ENCODE measurements at places on chromosomes 12 and 14.
A peak's percentile ranks its signal among the peaks of the same experiment; 100 is the strongest.

DNA sequence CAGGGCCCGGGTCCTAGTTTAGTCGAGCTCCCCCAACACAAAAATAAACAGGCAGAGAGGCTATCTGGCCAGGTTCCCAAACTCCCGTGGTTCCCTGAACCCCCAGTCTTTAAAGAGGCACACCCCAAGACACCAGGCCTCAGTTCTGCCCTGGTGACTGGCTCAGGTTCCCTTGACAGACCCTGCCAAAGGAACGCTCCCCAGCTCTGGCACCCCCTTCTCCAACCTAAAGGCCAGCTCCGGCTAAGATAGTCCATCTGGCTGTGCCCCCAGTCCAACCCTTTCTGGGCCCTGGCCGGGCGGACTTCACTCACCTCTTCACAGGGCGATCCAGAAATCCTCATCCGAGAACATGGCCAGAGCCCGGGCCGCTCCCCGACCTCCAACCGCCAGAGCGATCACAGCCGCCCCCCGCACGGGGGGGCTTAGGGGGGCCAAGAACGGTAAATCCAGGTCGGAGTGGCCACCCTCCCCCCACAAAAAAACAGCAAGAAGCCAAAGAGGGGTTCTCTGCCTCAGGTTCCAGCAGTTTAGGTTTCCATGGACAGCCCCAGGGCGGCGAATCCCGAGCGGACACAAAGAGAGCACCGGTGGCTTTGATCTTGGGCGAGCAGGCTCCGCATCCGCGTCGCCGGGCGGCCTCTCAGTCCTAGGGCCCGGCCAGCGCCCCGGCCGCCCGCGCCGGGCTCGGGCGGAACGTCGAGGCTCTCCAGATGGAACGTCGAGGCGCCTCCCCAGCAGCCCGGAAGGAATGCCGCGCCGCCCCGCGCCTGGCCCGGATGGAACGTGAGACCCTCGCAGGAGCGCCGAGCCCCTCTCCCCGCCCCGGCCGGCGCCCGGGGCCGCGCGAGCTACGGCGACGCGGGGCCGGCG is 1.1 kb downstream of the KMT2D start:
- no peak for DNase-seq

DNA sequence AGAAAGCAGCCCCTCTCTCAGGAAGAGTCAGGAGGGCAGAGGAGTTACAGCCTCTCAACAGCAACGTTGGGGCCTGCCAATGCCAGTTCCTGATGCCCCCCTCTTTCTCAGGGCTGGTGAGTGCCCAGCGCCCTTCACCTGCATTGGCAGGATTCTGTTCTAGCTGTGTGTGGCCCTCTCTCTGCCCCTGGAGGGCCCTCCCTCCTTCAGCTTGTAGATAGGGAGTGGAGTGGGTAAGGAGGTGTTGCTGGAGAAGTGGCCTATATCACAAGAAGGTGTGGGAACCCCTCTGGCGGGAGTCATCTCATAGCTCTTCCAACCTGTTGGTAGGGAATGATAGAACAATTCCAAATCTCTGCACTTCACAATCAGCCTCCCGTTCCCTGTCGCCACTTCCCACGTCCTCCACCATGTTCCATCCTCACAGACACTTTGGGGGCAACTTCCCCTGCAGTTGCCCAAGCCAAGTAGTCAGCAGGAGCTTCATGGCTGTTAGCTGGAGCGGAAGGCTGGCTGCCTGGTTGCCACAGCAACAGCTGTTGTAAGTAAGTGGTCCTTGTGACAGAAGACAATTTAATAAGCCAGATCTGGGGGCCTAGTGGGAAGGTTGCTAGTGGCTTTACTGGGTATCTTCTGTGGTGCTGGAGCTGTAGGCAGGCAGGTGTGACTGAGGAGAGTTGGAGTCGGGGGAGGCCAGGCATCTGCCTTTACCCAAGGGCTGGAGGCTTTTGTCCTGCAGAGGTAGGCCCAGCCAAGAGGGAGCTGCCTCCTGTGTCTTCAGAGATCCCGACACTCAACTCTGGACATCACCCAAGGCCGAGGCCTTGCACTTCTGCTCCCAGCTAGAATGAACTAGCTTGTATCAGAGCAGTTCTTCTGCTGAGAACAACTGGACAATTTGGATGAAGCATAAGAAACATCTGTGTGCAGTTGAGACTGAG is 38.4 kb downstream of the GALNT16 start:
- DNase-seq, result no peak

- no peak for DNase-seq
These were observed 27.2 kb downstream of the DDX51 start for GRCh38 chr12:132116709-132117557.

DNA sequence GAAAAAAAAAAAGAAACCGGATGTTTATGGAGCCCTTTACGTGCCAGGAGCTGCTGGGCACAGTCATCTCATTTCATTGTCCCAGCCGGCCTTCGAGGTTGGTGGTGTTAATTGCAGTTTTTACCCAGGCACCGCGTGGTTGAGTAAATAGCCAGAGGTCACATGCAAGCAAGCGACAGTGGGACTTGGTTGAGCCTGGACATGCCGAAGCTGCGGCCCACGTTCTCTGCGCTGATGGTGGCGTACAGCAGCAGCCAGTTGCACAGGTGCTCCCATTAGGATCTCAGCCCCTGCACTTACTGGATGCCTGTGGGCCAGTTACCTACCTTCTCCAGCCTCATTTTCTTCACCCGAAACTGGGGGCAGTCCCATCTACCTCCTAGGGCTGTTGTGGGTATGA is 54.0 kb downstream of the TSPAN9 start:
- DNase-seq, result no peak

DNA sequence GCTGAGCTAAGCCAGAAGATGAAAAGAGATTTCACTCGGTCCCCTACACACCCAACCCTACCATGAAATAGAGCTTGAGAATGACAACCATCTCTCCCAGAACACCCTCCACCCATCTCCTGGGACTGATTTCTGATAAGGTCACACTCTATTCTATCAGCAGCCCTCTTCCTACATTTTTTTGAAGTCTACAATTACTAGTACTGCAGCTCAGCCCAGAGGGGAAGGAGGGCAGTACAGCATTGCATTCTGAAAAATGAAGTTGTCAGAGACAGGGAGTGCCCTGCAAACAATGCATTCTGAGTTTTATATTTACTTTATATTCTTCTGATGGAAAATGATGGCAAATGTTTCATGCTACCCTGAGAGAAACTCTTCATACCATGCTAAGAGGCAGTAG is 318.5 kb downstream of the BCAT1 start:
- no peak for DNase-seq

DNA sequence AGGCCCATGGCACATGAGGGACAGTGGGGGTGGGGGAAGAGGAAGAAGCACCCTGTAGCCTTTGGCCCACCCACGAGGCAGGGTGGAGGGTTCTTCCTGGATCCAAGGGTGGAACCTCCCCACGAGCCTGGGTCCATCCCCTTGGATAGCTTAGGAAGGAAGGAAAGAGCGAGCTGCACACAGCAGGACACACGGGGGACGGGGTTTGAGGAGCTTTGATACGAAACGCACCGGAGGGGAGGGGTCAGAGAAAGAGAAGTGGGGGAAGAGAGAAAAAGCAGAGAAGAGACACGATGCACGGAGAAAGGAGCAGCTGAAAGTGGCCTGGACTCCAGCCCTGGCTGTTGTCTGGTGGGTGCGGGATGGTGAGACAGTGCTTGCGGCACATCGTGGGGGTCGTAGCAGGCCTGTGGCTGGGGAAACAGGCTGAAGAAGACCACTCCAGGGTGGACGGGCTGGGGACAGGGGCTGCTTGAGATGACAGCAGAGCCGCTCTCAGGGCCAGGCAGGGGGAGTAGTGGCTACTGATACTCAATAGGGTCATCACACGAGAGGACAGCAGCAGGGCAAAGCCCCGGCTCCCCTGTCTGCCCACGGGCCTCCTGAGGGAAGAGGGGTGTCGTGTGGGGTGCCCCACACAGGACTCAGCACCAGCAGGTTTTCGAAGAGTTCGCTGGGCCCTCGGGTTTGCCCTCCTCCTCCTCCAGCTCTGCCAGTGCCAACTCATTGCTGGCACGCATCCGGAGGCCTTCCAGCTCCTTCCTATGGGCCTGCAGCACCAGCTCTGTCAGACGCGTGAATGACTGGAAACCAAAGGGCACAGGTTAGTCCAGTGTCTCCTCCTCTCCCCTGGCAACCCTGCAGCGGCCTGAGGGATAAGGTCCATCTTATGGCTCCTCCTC is 5.4 kb upstream of the GPX2 start:
- DNase-seq, result no peak

DNA sequence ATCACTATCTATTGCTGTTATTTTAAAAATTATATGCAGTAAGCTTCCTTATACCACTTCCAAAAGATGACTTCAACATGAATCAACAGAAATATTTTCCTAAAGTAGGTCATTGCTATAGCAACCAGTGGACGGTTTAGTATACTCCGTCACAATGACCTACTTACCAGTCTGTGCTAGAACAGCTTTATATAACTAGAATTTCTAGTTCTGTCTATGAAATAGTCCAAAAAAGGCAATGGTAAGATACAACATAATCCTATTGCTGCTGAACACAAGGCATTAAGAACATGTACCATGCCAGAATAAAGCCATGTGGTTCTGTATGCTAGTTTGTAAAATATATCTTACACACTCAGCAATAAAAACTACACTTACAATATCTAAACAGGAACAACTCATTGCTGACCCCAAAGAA is 40.7 kb upstream of the MTERF2 start:
- DNase-seq, result peak; percentile 95

DNA sequence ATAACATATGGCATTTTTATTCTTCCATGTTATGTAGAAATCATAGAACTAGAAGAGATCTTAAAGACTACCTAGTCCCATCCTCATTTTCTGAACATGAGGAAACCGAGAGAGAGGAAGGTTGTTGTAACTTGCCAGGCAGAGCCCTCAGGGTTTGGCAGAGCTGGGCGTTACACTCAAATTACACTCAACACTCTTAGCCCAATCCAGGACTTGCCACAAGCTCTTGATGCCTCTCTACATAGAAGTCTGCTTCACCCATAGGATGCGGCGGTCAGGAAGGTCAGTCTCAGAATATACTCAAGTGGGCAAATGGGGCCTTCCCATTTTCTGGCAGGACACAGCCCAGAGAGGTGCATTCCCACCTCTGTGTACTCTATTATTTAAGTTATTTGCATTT is 208.1 kb downstream of the ZFP36L1 start:
- no peak for DNase-seq

- DNase-seq, result no peak
These were observed 493.5 kb upstream of the RGS6 start for GRCh38 chr14:71438684-71439083.

DNA sequence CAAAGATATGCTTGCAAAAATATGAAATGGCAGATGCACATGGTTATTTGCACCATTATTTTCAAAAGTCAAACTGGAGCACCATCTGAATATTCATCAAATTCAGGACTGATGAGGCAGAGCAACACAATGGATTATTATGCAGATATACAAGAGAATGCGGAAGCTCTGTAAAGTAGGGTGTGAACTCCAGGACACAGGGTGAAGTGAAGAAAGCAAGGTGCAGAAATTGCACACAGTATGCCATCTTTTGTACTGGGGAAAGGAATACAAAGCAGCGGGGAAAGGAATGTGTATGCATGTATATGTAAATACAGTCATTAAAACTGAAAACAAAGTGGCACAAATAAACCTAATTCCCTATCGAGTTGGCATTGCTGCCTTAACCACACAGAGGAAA is 22.7 kb upstream of the CLEC4E start:
- DNase-seq, result no peak

DNA sequence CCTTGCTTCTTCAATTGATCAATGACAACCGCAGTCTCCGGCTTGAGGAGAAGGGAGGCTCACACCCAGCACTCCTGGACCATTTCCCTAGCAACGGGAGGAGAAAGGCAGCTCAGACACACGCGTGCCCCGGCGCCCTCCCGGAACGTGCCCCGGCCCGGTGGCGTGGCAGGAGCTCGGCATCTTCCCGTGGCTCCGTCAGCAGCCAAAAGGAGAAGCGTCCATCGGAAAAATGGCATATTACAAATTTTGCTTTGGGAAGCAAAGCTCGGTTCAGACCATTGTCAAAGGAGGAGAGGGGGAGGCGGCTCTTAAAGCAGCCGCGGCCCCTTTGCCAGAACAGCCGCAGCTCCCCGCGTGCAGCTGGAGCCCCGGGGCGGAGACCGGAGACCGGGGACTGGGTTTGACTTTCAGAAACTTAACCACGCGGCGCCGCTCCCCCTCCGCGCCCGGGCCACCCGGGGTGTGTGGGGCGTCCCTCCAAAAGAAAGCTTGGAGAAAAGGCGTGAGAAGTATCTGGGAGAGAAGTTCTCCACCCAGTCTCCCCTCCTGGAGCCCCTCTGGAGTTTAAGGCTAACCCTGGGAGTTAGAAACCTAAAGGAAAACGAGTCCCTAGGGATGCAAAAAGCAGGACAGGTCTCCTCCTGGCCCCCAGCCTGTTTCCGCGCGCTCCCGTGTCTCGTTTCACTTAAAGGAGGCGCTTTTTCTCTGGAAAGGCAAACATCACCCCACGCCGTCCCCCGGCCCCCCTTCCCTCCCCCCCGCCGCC is 545 bp downstream of the PPFIA2 start:
- DNase-seq, result no peak
